ENCODE measurements at places on chromosomes 6 and 20.

- DNase-seq, result no peak
Observed at GRCh38 chr6:121956782-121957181, 442.7 kb upstream of the HSF2 start.

GRCh38 chr6:139355777-139356445, 18.5 kb downstream of the CITED2 start:
- no peak for DNase-seq

GRCh38 chr6:105781248-105781647, 304.9 kb upstream of the PRDM1 start:
- no peak for DNase-seq

DNA sequence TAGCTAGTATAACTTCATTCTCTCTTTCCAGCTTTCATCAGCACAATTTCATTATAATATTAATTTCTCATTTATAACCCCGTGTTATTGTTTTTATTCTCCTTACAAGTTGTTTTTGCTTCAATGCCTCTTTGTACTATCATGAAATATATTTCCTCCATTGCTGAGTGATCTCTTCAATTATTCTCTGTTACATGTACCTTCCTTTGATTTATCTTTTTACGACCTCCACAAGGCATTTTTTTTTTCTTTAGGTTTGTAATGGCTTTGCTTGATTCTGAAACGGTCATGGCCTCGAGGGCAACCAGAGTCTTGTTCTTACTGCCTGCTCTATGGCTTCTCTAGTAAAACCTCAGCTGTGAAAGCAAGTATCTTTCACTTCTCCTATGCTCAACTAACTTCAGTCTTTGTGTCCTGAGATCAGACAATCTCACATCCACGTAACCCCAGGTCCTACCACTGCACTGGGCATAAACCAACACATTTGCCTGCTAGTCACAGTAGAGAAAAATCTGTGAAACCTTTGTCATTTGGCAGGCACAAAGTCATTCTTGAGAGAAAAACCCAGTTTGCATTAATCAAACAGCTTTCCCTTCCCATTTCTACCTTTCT, 119.9 kb downstream of the UST start:
- no peak for DNase-seq

- DNase-seq, result no peak
Observed at GRCh38 chr6:43481591-43482236, 4.3 kb downstream of the TJAP1 start.

GRCh38 chr6:113281014-113281413, 576.1 kb upstream of the MARCKS start:
- no peak for DNase-seq

DNA sequence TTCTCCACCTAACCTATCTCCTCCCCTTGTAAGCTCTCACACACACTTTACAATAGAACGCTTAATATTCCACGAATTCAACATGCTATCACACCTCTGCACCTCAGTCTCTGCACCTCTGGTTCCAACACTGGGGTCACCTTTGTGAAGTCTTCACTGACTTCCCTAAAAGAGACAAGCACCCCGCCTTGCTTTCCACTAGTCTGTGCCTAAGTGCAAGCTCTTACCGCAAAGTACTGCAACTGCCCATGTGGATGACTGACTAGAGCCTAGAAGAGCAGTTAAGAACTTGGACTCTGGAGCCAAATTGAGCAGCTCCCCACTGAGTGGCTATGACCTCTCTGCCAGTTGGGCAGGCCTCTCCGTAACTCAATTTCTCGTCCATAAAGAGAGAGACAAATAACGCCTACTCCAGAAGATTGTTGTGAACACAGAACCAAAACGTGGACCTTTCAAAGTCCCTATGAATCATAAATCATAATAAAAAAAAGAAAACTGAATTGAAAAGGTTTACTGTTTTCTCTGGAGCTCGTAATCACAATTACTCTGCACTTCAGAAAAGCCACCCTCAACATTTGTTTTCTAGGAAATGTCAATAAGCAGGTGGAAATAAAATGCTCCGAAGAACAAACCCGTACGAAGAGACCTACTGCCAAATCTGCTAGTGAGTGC, 1.2 kb downstream of the IFNGR1 start:
- DNase-seq, result no peak

DNA sequence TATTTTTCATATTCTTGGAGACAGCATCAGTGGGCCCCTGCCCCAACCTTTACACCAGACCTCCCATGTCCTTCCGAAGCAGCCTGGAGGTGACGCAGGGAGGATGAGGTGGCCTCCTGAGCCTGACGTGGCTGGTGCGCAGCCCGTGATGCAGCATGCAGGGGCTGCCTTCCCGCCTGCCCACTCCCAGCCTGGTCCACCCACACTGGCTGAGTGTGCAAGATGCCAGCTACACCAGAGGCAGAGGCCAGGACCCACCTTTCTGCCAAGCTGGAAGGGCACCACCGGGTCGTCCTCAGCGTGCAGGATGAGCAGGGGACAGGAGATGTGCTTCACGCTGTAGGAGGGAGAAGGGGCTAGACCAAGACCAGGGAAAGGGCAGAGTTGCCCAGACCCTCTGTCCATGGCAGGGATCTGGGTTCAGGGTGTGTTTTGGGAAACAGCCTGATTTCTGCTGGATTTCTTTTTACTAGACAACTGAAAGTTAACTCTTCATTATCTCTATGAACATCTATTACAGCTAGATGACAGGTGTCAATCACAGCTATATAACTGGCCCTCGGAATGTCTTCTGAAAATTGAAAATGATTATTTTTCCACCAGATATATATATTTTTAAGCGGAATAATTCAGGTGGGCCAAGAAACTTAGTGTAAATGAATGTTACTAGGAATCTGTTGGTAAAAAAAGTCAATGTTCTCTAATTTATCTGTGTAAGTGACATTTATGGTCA, 55.6 kb downstream of the PYGB start:
- DNase-seq, result no peak
